ENCODE measurements at places on chromosomes 1 and 21.

DNA sequence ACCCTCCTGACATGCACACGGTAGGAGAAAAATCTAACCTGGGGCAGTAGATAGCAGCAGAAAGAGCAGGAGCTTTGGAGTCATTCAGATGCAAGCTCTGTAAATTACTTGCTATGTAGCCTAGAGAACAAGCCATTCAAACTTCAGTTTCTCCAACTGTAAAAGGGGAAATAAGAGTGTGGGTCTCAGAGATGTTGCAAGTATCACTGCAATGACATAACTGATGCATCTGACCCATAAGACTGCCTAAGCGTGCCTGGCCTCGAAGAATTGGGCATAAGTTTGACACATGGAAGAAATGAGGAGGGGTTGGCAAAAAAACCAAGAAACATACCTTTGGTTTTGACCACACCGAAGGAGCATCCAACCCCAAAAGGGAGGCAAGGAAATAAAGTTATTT lies 5.2 kb downstream of the AK2 start:
- DNase-seq = no peak

GRCh38 chr1:207946756-207947155 lies 35.8 kb upstream of the CD34 start:
- no peak for DNase-seq

DNA sequence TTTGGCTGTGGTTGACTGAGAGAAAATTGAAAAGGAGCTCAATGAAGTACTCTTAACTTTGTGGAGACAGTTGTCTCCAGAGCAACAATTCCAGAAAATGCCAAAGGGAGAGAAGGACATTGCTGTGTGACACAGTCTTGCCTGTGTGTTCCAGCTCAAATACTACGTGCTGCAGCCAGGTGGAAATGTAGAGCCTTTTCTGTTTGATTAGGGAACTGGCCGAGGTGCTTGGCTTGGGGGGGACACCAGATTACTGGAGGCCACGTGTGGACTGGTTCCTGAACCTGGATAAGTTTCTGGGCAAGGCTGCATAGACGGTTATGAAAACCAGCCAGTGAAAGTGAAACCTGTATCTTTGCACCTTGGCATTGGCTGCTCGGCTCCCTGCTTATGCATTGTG lies 217.9 kb downstream of the CTH start:
- DNase-seq = no peak

DNA sequence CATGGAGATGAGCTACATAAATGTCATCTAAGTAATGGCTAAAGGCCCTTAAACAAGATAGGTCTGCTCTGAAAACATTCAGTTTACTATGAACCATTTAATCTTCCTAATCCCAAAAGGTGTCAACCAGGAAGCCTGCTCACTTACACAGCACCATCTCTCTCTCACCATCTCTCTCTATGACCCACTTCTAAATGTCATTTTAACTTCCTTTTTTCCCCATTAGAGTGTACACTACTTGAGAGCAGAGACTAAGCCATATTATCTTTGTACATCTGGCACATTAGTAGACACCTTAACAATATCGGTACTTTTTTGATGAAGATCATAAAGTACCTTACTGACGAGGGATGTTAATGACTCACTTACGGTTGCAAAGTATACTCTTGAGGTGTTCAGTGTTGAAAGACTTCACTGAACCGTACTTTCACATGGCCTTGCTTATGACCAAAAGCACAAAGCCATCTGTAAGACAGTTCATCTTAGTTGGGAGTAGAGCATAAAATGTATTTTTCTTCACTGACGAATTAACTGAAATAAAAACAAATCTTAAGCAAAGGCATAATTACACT lies 25.4 kb downstream of the FBXO42 start:
- DNase-seq = no peak

GRCh38 chr1:30378991-30379581 lies 344.3 kb downstream of the MATN1 start:
- DNase-seq = no peak

- DNase-seq = no peak
Measured at GRCh38 chr21:22096314-22096713, 1098.1 kb downstream of the NCAM2 start.

DNA sequence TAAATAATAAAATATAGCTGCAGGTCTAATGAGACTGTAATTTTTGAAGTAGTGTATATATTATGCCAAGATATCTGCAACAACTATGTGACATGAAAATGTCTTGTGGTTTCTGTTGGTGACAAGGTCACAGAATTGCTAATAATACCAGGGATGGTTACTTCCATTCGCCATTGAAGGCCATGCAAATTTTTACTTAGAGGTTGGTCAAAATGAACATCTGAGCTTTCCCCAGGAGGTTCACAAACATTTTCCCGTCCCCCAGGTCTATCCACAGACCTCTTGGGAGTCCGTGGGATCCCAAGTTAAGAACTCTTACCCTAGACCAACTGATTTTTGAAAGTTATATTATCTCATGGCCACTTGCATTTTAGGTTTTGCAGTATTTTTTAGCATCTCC lies 62.7 kb downstream of the BCL9 start:
- no peak for DNase-seq

- DNase-seq = no peak
Measured at GRCh38 chr1:197016751-197017150, 39.4 kb downstream of the CFHR5 start.

- no peak for DNase-seq
Measured at GRCh38 chr1:19618428-19618827, 25.7 kb upstream of the NBL1 start.

- no peak for DNase-seq
Measured at GRCh38 chr1:96520579-96520947, 201.0 kb upstream of the PTBP2 start.

DNA sequence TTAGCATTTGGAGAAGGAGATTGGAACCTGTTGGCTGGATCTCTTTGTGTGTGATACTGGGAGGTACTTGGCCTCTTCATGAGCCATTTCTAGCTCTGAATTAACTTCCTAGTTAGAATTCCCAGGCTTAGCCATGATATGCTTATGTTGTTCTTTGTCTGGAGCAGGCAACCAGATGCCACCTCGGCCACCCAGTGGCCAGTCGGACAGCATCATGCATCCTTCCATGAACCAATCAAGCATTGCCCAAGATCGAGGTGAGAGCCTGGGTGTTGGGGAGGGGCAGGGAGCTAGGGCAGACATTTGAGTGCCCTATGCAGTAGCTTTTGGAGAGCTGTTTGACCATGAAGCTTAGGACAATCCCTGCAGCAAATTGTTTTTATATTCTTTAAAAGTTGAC lies 26.5 kb upstream of the PIGV start:
- no peak for DNase-seq

GRCh38 chr1:161791904-161792655 lies 26.0 kb downstream of the ATF6 start:
- no peak for DNase-seq

DNA sequence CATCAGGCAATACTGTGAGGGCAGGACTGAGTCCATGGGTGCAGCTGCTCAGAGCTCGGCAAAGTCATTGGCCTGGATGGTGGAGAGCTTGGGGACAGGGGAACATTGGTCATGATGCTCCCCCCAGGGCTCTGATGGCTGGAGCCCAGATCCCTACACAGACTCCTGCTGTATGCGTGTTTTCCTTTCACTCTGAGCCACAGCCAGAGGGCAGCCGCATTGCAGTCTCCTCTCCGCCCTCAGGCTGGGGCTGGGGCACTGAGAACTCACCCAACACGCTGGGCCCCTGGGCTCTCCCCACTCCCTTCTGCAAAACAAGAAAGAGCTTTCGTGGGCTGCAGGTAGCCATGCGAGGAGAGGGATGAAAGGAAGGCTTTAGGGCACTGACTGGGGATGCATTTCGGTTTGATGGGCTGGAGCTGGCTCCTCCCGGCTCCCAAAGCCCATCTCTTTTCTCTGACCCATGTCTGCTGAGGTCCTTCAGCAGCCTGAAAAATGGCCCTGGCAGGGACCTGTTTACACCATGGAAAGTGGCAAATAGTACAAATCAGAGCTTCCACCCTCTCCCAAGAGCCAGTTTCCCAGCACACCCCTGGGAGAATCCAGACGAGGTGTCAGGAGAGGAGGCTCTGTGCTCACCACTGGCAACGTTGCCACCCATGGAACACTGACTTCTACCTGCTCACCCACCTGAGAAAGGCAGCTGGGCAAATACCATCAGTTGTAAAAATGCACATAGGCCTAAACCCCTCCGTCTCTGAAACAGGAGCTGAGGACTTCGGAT lies 43.8 kb downstream of the CAPN2 start:
- no peak for DNase-seq

- DNase-seq = no peak
Measured at GRCh38 chr1:6544831-6545230, 9.5 kb downstream of the NOL9 start.

GRCh38 chr21:25964015-25964414 lies 206.6 kb downstream of the APP start:
- no peak for DNase-seq

GRCh38 chr1:10621906-10622305 lies 147.2 kb downstream of the PEX14 start:
- no peak for DNase-seq

DNA sequence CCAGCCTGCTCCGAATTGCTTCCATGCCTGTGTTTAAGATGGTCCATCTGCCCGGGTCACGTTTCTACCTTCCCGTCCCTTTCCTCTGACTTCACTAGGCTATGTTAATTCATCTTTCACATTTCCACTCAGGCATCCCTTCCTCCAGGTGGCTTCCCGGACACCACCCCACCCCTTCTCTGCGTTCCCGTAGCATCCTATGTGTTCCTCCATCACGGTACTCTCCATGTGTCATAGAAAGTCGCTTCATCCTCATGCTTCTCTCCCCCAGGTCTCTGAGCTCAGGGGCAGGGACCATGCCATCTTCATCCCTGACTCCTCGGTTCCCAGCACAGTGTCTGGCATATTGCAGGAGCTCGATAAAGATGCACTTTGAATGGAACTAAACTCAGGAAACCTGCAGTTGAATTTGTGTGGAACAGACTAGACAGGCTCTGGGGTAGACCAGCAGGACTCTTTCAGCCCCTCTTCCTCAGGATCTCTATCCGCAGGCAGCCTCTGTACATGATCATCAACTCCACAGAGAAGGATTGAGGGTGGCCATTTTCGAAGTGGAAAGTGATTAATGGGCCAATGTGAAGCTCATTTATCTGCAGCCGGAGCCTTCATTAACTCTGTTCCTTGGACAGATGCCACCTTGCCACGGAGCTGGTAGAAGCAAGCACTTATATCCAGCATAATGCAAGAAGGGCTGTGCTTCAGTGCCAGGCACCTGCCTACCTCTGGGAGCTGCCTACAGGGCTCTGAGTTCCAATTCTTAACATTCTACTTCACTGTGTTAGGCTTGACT lies 9.1 kb downstream of the C1orf226 start:
- no peak for DNase-seq

DNA sequence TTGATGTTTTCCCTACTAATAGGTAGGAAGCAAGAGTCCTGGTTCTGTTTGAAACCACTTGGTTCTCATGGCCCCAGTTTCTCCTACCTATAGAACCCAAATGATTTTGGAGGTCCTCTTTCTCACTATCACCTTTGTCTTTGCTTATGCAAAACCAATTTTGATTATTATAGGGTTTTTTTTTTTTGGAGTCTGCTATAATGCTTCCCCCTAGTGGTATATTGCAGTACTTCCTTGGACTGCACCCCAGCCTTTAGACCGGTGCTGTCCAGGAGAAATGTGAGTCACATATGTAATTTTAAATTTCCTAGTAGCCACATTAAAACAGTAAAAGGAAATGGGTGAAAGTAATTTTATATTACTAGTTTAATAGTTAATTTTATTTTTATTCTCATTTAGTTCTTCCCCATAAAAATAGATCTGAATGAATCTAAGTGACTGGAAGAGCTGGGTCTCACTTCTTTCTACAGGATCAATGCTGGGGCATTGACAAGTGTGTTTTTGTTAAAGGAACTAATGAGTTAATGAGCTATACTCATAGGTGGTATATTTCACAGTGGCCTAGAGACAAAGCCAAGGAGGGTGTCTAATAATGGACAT lies 10.6 kb downstream of the FCMR start:
- DNase-seq = peak; percentile 65

- DNase-seq = no peak
Measured at GRCh38 chr1:186055846-186056245, 319.2 kb downstream of the TPR start.

- DNase-seq = peak; percentile 47
Measured at GRCh38 chr1:27136998-27137542, 17.9 kb downstream of the SLC9A1 start.

Measured in hematopoietic multipotent progenitor cell (in vitro differentiated cells).